ENCODE measurements at places on chromosomes 7 and 10.

DNA sequence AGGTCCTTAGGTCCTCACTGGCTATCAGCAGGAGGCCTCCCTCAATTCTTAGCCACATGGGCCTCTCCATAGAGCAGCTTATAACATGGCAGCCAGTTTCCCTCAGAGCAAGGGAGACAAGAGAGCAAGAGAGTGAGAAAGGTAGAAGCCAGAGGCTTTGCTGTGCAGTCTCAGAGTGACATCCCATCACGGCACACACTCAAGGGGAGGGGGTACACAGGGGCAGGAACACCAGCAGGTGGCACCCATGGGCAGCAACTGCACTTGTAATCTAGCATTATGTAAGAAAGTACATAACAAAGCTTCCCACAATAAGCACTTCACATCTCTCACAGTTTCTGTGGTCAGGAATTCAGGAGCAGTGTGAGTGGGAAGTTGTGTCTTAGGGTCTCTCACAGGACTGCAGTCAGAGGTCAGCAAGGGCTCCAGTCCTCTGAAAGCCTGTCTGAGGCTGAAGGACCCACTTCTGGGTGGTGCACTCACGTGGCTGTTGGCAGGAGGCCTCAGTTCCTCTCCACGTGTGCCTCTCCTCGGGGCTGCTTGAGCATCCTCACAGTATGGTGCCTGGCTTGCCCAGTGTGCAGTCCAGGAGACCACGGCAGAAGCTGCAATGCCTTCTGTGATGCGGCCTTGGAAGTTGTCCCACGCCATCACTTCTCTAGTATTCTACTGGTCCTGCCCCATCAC lies 159.4 kb downstream of the OAT start:
- DNase-seq, result peak; percentile 21

- DNase-seq, result no peak
Measured at GRCh38 chr10:121713486-121713885, 115.2 kb upstream of the FGFR2 start.

GRCh38 chr7:17846935-17847334 lies 93.4 kb downstream of the SNX13 start:
- DNase-seq, result no peak

DNA sequence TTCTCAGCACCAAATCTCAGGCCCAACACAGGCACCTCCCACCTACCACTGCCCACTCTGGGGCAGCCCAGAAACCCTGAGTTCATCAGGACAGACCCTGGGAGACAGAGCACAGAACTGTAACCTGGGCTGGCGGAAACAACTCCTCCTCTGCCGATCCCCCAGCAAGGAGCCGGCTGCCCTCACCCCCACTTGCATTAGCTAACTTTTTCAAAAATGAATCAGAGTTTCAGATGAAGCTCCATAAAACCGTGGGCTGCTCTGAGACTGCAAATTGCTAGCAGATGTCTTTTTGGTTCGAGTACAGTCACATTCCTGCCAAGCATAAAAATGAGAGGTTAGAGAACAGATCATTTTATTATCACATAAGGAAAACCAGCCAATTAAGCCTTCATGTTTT lies 93.4 kb upstream of the PARD3 start:
- no peak for DNase-seq

GRCh38 chr10:3486346-3487065 lies 298.5 kb downstream of the KLF6 start:
- DNase-seq, result peak; percentile 79

DNA sequence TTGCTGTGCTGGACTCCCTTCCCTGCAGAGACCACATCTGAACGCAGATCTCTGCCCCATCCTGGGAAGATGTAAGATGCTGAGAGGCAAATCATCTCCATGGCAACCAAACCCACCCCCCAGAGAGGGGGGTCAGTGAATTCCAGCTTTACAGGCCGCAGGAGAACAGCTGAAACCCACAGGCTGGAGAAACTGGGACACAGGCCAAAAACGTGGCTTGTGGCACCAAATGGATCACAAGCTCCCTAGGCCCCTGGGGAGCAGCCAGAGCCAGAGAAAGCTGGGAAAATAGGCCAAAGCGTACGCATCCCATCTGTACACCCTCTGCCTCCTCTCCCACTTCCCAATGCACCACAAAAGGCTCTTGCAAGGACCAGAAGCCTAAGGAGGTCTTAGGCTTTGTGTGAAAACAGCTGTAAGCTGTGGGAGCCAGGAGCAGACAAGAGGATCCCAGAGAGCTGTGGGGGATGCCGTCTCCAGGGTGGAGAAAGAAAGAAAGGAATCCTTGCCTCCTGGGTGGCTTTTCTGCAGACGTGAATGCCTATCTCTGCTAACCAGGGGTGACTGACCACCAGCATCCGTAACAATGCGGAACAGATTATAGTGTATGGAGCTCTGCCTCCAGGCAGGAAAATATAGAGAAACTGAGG lies 59.5 kb downstream of the TMEM130 start:
- DNase-seq, result no peak

DNA sequence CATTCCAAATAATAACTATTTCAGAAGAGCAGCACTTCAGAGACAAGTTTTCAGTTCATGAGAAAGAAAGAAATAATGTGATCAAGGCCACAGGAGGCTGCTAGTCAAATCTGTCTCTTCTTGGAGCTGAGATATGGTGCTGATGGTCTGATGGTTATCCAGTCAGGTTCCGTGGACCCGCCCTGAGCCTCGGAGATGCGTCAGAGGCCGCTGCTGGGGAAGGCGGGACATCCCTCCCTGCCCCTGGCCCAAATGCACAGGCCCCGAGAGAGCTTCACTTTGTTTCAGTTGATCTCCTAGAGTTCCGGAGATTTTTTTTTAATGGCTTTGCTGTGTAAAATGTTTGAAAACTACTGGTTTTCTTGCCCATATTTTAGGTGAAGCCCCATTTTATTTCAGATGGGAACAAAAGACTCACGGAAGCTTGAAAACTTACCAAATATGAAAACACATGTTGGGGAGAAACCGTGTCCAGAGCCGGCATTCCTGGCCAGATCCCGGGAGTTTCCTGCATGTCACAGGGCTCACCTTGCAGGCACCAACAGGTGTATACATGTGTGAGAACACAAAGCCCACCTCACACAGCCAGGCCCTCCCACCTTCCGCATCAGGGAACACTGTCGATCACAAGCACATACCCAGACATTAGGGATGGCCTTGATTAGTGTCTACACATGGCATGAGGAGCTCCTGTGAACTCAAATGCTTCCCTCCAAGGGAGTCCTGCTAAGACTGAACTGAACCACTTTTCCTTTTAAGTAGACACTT lies 499.0 kb downstream of the TCERG1L start:
- no peak for DNase-seq

- peak; percentile 40 for DNase-seq
Measured at GRCh38 chr10:30413996-30414576, 19.9 kb upstream of the MAP3K8 start.

DNA sequence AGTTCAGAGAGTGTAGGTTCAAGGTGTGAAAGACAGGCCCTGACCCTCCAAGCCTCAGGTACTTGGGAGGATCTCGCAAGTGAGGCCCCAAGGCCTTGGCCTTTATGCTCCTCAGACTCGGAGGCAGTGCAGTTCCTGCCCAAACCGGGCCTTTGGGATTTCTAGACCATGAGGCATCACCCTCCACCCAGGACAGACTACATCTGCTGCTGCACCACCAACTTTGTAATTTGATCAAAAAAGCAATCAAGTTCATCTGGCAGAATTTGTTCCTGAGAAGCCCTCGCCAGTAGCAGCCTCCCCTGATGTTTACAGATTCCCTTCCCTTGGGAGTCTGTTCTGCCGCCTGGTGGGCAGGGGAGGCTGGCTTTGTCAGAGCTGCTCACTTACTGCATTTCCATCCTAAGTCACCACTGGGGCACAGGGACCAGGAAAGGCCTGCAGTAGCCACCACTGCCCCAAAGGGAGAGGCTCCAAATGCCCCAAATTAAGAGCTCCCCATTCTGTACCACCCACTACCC lies 2.1 kb downstream of the CAMK2G start:
- no peak for DNase-seq

GRCh38 chr7:44338600-44338999 lies 13.2 kb upstream of the CAMK2B start:
- DNase-seq, result no peak

DNA sequence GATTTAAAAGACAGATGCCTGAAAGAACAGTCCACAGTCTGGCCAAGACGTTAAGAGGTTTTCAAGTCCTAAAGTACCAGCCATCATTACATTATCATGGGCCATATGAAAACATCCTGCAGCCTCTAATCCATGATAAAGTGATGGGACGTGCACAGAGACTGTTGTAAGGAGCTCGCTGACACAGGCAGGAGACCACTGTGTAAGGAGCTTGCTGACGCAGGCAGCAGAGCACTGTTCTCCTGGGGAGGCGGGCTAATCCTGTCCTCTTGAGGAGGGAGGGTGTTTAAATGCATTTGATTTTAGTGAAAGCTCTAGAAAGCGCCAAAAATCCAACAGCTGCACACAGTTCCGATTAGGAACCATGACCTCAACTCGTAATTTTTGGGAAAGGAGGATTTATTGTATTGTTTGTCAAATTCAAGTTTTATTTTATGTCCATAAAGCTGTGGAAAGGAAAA lies 16.9 kb downstream of the SVIL start:
- no peak for DNase-seq

- DNase-seq, result no peak
Measured at GRCh38 chr10:36636879-36637278, 488.5 kb upstream of the ANKRD30A start.

DNA sequence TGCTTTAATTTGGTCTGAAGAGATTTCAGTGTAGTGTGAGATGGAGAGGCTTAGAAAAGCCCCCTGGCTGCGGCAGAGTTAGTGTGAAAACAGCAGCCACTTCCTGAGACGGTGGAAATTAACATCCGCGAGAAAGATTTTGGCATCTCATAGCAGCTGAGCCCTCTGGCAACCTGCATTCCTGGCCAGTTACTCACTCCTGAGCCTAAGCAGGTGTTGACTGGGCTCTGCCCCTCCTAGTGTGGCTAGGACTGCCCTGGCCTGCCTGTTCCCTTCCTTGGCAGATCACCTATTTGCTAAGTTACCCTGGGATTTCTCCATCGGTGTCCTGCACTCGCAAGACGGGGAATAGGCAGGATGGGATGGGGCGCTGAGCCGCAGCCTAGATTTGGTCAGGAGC lies 57.6 kb upstream of the LMTK2 start:
- DNase-seq, result no peak

GRCh38 chr7:135390829-135391228 lies 119.1 kb downstream of the CNOT4 start:
- DNase-seq, result no peak

- no peak for DNase-seq
Measured at GRCh38 chr10:49212076-49212475, 23.9 kb upstream of the TMEM273 start.

DNA sequence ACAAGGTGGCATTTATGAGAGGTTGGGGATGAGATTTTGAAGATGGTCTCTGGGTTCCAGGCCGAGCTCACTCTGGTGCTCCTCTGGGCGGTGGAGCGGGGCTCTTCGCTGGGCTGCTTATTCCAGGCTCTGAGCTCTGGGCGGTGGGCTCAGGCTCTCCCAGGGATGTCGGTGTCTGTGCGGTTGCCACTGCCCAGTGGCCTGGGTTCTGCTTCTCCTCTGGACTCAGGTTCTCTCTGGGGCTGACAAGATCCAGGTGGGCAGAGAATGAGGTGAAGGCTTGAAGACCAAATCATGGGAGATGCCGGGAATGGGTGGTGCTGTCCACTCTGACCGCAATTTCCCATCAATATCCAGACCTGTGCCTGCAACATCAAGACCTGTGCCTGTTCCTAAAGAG lies 40.6 kb downstream of the RBAK start:
- DNase-seq, result no peak

- no peak for DNase-seq
Measured at GRCh38 chr7:94274828-94275227, 119.9 kb upstream of the COL1A2 start.

GRCh38 chr7:29921404-29922010 lies 68.1 kb downstream of the SCRN1 start:
- DNase-seq, result peak; percentile 46

DNA sequence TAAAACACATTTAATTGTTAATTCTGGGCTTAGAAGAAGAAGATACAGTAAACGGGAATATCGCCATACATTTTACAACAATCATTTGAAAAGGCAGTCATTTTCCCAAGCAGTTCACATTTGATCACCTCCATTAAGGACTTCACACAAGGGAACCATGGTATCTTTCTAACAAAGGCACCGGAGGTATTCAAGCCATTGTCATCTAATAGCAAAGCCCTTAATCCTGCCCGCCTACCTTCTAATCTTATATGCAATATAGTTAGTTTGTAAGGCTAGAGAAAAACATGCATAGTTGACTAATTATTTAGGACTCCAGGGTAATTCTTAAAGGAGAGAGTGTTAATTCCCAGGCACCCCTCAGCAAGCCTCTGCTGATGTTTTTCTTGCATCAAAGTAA lies 83.1 kb downstream of the MRPL32 start:
- no peak for DNase-seq

GRCh38 chr7:132311733-132312132 lies 264.5 kb downstream of the PLXNA4 start:
- DNase-seq, result no peak

DNA sequence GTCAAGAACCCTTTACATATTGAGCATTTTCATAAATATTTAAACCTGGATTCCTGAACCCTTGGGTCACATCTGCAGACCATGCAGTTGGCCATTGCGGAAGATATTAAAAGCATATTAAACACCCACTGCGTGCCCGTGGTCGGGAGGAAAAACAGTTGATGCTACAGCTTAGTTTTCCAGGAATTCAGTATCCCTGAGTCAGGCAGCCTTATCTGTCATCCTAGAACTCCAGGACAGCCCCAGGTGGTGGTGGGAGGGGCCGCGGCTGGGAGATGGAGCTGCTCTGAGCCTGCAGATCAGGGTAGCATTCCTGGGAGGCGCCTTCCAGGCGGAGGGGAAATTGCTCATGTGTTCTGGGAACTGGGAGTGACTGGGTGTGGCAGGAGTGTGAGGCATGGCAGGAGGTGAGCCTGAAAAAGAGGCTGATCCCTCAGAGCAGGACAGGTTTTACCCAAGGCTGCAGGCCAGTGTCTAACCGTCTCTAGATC lies 222.9 kb upstream of the SH2B2 start:
- peak; percentile 80 for DNase-seq

DNA sequence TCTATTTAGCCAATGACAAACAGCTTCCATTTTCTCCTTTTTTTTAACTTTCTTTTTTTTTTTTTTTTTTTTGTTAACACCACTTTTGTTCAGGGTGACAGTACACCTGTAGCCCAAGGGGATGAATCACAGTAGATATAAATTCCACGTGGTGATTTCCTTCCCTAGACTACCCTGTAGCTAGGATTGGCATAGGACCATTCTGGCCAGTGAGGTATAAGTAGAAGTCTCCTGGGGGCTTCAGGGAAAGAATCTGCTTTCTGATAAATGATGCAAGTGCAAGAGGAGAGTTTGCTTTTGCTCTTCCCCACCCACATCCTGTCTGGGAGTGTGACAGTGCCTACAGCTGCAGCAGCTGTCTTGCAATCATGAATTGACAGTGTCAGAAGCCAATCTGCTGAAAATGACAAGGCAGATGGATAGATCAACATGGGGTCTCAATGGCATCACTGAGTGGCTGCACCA lies 63.2 kb upstream of the TOMM7 start:
- DNase-seq, result no peak

- DNase-seq, result no peak
Measured at GRCh38 chr7:150402671-150403321, 23.7 kb downstream of the ZNF775 start.

GRCh38 chr7:108266491-108266890 lies 136.3 kb upstream of the LAMB4 start:
- no peak for DNase-seq

Measured in HCT116 (cell line).